ENCODE measurements at places on chromosomes 5 and 9.

GRCh38 chr5:82252744-82253143, 25.4 kb downstream of the RPS23 start:
- DNase-seq, result no peak

DNA sequence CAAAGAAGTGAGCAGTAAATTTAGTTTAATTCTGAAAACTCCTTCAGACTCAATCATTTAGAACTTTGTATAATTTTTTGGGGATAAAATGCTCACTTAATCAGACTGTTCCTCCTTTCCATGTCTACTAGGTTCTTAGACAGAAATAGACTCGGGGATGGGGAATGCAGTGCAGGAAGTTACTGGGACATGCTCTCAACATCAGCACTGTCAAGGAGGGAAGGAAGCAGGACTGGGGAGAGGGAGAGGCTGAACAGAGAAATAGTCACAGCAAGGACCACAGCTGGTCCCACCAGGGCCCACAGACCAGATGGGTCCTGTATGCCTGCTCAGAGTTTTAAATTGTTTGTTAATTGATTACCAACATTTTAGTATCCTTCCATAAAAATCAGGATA, 310.1 kb upstream of the MSX2 start:
- peak; percentile 22 for DNase-seq

DNA sequence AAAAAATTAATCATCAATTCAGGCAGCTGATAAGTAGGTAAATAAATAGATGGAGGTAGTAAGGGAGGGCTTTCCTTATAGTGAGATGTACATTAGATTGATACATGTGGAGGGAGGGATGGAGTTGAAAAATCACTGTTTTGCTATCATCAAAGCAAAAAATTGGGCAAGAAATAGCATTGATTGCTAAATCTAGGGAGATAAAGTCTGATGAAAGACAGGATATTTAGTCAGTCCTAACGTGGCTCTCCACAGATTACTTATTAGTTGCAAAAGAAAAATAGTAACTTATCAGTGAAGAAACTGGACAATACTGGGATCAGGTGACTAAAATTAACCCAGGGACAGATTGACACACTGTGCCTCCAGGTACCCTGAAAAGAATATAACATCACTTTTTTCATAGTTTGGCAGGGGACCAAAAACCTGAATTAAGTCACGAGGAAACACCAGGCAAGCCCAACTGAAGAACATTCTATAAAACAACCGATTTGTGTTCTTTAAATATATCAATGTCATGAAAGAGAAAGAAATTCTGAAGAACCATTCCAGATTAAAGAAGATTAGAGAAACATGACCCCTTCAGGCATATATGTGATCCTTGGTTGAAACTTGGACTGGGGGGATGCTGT, 27.1 kb upstream of the GOLPH3 start:
- DNase-seq, result no peak

- DNase-seq, result no peak
Measured at GRCh38 chr5:27458287-27458686, 419.9 kb upstream of the CDH9 start.

- no peak for DNase-seq
Measured at GRCh38 chr9:129326061-129327005, 148.3 kb upstream of the IER5L start.

DNA sequence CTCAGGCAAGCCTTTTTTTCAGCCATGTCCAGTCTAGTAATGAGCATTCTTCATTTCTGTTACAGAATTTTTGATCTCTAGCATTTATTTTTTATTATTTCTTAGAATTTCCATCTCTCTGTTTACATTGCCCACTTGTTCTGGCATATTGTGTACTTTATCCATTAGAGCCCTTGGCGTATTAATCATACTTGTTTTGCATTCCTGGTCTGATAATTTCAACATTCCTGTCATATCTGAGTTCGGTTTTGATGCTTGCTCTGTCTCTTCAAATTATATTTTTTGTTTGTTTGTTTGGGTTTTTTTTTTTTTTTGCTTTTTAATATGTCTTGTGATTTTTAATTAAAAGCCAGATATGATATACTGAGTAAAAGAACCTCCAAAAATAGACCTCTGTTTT, 23.0 kb upstream of the JAK2 start:
- DNase-seq, result peak; percentile 42
